ENCODE measurements at places on chromosomes 11 and 22.

GRCh38 chr11:75013051-75013450 is 24.3 kb downstream of the NEU3 start:
- no peak for DNase-seq

GRCh38 chr22:17891481-17892167 is 117.4 kb upstream of the BID start:
- DNase-seq: no peak

DNA sequence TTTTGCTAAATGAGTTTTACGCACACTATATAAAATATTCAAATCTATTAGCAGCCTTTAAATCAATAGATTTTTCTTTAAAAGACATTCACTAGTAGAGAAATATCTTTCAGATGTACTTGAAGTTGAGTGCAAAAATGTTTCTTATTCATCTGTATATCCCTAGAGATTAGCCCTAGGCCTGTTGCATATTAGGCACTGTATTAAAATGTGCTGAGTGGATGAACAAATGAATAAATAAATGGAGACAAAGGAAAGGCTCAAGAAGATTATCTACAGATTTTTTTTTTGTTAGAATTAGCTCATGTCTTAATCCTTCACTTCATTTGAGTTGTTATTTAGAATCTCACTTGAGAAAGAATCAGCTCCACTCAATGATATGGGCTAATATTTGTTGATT is 12.0 kb upstream of the MMP13 start:
- no peak for DNase-seq

- DNase-seq: no peak
Measured at GRCh38 chr11:107816028-107816427, 42.6 kb downstream of the SLC35F2 start.

DNA sequence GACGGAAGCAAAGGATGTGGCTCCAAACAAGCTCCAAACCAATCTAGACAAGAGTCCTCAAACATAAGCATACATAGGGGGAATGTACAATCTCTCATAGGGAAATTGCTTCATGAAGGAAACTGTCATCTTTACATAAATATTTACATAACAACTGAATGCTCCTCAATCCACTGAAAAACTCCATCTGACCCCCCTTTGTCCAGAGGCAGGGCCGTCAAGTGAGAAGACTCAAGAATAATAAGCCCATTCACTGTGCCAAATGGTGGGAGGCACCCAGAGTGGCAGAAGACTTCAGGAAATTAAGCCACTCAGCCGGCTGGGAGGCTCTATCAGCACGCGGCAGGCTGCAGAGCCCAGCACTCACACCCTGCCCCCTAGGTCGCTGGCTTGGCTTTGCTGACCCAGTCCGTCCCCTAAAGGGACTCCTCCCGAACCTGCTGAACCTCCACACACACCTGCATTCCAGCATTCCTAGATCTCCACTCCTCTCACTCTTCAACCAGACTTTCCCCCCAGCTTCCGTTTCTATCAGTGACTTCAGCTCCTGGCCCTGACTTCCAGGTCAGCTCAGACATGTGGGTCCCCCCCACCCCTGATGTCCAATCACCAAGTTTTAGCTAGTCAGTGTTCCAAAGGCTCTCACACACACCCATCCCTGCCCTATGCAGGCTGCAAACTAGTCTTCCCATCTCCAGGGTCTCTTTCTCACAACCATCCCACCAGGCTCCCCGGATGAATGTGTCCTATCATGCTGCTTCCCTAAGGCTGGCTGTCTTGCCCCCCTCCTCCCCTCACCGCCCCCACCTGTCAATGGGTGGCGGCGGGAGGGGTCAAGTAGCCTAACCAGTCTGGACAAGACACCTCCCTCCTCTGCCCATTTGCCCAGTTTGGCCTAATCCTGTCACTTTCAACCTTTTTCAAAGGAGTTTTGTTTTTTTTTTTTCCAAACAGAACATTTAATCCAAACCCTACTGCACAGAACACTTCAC is 11.3 kb downstream of the VPS37C start:
- DNase-seq: no peak

- DNase-seq: no peak
Measured at GRCh38 chr11:123111465-123111864, 49.5 kb upstream of the HSPA8 start.

GRCh38 chr11:106234794-106235193 is 157.3 kb downstream of the AASDHPPT start:
- DNase-seq: no peak

DNA sequence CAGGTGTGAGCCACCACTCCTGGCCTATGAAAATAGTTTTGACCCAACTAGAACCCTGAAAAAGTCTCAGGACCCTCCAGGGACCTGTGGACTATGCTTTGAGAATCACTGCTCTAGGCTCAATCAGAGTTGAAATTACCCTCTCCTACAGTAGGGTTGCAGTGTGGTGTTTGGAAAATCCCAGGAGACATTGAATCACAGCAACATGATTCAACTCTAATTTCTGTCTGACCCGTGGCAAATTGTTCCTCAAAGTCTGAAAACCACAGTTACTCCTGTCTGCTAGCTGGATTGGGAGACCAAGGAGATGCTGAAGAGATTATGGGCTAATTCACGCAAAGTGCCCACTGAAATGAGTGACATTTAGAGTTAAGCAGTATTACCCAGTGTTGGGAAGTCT is 5.4 kb upstream of the MTMR3 start:
- no peak for DNase-seq

DNA sequence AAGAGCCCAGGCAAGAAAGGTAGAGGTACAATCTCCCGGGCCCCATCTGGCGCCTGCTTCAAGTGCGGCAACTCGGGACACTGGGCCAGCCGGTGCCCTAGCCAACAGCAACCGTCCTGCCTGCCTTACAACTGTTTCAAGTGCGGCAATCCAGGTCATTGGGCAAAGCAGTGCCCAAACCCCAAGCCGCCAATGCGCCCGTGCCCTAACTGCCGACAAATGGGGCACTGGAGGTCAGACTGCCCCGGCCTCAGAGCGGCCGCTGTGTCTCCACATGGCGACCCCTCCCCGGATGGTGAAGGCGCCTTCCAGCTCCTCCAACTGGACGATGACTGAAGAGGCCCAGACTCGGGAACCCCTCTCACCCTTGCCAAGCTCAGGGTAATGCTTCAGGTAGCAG is 11.4 kb upstream of the OR56A3 start:
- DNase-seq: no peak

DNA sequence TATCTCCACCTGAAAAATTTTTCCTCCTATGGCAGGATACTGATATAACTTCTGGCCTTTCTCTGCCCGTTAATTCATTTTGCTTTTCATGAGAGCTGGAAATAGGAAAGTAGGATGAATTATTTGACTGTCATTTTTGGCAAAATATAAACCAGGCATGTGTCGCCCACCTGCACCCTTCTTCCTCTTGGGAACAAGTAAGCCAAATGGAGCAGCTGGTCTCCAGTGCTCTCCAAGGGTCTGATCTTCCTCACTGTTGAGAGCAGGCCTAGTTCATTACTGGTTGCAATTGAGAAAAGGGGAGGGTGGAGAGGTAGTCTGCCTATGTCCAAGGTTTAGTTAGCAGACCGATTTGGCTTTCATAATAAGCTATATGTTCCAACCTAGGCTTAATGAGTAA is 582.2 kb downstream of the DLG2 start:
- no peak for DNase-seq

DNA sequence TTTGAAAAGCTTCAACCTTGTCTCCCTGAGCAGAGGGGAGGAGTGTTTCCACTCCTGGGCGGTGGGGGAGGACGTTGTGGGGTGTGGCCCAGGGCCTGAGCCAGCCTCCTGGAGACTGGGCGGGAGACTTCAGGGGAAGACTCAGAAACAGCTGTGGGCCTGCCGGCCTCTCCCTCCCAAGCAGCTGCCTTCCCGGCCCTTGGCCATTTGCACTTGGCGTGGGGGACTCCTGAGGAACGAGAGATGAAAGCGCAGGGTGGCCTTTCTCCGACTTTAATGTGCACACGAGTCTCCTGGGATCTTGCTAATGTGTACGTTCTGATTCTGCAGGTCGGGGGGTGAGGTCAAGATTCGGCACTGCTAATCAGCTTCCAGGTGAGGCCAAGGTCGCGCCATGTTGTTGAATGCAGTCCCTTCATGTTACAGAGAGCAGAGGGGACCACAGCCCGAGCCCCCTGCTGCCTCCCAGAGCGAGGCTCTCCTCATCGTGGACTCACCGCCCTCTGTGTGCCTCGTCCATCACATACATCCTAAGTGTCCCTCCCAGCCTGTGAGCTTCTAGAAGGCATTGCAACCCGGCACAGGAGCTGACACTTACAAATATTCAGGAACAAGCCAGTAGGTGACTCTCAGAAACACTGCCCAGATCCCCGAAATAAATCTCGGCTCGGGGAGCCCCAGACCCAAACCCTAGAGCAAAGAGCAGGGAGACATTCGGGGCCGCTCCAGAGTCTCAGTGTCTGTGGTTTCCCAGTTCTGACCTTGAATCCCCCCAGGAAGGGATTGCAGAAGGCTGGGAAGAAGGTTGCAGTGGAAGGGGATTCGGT is 7.7 kb downstream of the LIF start:
- no peak for DNase-seq

GRCh38 chr11:126465573-126466188 is 110.2 kb downstream of the ST3GAL4 start:
- DNase-seq: no peak

DNA sequence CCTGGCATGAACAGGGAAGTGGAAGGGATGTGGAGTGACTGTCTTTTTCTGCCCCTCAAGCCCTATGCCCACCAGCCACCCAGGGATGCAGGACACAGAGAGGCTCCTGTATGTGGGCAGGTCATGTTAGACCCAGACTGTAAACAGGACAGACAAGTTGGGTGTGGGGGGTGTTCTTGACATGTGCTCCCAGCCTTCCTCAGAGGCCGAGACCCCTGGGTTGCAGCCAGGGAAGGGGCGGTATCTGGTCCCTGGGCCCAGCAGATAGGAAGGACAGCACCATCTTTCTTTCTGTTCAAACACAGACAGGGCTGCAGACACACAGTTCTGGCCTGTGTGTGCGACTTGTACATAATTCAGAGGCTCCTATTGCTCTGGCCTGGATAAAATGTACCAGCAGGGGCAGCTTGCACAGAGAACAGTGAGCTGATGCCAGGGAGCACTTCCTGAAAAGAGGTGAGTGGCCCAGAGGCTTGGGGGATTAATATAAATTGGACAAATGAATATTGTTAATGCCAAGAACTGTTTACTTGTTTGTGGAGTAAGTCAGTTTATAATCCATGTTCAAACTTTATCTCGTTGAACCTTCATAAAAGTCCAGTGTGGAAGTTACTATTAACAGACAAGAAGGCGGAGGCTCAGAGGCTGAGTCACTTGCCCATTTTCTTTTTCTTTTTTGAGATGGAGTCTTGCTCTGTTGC is 16.6 kb downstream of the GDPD5 start:
- DNase-seq: no peak

GRCh38 chr11:46377831-46378230 is 3.6 kb upstream of the MDK start:
- DNase-seq: no peak

- no peak for DNase-seq
Measured at GRCh38 chr22:42873356-42873755, 16.3 kb upstream of the ARFGAP3 start.

DNA sequence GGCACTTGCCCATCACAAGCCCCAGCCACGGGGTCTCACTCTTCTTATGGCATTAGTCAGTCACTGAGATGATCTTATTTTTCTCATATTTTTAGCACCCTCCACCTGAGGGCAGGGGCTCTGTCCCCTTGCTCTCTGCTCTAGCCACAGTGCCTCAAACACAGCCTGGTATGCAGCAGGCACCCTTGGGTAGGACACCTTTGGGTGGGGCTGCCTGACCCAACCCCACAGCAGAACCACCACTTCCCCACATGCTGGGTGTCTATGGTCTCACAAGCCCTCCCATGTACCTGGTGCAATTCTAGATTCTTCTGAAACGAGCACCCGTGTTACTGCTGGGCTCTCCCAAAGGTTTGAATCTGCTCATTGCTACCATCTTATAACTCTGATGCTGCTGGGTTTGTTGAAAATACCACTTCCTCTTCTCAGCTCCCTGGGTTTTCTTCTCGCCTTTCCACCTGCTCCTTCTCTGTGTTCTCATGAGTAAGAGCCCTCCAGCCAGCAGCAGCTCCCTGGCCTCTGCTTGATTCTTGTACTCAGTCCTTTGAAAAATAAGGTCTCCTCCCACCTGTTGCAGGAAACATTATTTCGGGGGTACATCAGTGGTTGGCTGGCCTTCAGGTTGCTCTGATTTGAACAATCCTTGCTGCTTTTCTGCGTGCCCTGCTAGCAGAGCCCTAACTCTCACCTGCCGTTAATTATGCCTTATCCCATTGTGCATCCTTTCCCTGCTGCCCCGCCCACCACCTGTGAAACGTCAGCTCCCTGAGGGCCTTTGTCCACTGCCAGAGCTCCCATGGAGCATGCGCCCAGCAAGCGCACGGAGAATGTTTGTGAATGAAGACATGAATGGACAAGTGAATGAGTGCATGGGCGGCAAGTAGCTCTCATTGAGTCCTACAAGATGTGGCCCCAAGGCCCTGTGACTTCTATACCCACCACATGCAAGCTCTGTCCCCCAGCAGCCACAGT is 1181.6 kb downstream of the TBC1D22A start:
- no peak for DNase-seq

GRCh38 chr11:107017104-107017432 is 1.2 kb downstream of the GUCY1A2 start:
- DNase-seq: no peak

DNA sequence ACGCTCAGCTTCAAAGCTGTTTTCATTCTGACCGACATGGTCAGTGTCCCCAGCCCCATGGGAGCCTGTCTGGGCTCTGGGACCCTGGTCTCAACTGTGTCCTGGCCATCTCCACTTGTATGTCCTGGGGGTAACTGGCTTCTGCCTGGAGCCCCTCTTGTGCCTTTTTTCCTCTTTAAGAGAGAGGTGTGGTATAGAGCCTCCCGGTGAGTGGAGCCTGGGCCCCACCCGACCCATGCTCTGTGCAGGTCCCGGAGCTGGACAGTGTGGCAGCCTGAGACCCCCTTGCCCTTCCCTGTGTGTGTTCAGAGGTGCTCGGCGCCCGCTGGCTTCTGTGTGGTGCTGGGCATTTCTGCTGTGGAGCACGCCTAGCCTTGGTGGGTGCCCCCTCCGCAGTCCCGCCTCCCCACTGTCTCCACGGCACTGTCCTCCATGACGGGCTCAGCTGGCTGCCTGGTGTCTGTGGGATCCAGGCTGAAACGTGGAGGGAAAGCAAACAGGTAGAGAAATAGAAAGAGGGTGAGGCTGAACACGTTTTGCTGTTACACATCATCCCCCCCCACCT is 74.9 kb downstream of the PARVB start:
- no peak for DNase-seq

GRCh38 chr11:57324154-57324885 is 432 bp downstream of the TNKS1BP1 start:
- DNase-seq: no peak

All from effector CD8-positive, alpha-beta T cell (primary cell).